ENCODE measurements at places on chromosomes 3 and 15.

DNA sequence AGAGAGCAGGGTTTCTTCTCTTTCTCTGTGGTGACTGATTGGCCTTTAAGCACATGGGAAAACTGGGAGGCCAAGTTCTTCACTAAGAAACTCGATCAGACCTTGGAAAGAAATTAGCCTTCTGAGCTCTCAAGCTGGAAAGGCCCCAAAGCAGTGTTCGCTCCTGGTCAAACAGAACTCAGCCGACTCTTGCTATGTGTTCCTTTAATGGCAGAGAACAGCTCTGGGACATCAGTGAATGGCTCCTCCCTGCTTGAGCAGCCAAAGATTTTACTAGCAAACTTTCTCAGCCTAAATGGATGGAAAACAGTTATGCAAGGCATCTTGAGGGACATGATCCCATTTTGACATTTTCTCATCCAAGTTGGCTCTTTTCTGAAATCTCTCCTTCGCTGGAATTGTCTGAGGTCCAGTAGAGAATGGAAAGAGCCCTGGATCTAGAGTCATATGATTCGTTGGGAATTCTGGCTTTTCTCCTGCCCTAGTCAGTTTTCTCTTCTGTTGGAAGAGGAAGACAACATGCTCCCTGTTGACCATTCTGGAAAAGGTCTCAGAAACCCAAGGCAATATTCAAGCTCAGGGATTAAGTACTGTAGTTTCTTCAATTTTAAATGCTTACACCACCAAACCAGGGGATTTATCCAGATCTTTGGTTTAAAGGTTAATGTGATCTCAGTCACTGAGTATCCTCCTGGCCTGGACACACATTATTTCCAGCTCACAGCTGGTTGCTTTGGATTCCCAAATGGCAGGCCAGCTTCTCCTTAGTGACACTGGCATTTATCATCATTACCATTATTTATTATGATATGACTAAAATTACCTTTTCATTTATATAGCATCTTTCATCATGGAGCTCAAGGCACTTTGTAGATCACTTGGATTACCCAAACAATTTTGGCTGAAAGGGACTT, 319.6 kb downstream of the AGBL1 start:
- no peak for DNase-seq

GRCh38 chr15:31977812-31978661, 52.3 kb upstream of the CHRNA7 start:
- peak; percentile 49 for DNase-seq

GRCh38 chr3:182460303-182460702, 333.0 kb upstream of the ATP11B start:
- no peak for DNase-seq

DNA sequence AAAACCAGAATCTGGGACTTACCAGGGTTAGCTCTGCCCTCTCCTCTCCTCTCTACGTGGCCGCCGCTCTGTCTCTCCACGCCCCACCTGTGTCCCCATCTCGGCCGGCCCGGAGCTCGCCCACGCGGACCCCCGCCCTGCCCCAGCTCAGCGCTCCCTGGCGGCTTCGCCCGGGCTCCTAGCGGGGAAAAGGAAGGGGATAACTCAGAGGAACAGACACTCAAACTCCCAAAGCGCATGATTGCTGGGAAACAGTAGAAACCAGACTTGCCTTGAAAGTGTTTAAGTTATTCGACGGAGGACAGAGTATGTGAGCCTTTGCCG, 5.4 kb downstream of the ISL2 start:
- DNase-seq = no peak

- DNase-seq = no peak
These were observed 117.6 kb upstream of the TBL1XR1 start for GRCh38 chr3:177314897-177315296.

DNA sequence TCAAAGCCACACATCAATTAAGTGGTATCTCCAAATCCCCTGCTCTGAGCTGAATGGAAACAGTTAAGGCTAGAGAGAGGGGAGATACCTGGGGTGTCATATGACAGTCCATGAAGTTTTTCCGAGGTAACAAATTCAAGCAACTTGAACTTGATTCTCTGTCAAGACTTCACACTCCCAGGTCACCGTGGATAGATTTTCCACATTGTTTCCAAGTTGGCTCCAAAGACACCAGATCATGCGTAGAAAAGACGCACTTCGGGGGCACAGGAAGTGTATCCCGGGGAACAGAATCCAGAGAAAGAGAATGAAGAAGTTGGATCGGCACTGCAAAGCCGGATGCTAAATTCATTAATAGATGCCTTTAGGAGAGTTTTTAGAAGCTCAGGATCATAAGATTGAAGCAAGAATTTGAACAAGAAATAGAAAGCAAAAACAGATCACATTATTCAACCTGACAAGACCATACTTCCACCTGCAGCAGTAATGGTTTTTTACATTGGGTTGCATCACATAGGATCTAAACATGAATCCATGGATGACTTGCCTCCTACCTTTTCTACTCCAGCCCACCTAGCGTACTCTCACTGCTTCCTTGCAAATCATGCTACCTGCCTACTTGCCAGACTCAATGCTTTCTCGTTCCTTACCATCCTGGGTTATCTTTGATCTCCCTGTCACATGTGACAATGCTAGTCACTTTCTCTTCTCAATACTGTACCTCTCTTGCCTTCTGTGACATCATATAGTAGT, 253.0 kb upstream of the ADAMTS9 start:
- no peak for DNase-seq

- DNase-seq = peak; percentile 88
These were observed 6.2 kb upstream of the TLR9 start for GRCh38 chr3:52231502-52232278.

DNA sequence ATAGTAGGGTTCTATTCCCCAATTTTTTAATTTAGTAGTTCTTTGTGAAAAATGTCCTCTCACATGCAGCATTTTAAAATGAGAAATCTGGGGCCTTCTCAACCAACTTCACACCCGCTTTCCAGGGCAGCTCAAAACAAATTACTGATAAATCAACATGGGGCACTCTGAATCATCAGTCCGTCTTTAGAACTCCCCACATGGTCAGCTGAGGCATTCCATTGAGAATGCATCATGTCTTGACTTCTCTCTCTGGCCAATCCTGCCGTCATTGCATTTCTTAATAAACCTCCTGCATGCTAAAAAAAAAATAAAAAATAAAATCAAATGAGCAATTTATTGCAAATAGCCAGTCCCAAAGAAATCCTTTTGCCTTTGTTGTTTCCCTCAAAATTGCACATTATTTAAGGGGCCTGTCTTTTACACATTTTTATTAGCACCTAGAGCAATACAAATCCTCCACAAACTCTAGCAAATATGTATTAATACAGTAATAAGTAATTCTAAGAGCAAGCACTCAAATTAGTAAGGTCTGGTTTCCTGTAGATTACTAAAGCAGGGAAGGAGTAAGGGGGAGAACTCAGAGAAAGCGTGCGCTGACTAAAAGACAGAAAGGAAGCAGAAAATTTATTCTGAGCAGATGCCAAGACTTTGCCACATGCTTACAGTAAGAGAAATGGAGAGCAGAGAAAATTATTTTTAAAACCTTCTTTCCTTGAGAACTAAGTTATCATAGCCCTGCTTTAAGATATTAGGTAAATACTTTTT, 175.7 kb downstream of the TNIK start:
- DNase-seq = no peak

DNA sequence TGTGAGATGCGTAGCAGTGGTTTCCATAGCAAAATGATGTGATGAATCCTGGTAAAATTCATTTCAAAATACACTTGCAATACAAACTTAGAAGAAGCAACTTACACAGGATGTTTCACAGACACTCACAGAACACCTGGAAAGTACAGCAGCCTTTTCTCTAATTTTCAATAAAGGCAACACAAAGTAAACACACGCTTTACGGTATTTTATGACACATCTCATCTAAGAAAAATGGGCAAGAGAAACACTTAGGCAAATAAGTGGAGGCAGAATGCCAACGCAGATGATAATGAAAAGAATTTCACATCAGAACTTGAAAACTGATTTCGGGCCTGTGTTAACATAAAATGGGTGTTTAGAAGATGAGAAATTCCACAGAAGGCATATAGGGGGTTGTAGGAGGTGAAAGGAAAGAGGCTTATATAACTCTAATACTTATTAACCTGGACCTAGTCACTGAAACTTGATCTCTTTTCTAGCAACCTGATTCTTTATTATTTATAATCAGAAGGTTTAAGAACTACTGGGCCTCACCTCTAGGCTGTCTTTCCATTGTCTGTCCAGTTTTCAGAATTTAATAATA, 25.6 kb upstream of the MAP3K13 start:
- DNase-seq = no peak

DNA sequence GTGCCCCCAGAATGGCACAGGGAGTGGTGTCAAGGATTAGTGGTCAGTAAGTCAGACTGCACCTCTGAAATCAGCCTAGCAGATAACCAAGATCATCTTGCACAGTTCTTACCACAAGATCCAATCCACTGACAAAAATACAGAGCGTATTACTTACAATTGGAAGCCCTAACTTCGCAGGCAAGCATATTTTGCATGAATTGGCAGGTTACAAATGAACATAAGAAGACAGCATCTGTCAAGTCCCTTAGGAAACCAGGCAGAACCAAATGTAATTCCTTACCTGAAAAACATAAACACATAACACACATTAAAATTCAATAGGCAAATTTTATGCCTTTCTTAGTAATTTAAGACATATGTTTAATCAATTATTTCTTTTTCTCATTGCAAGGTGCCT, 293.4 kb downstream of the MAGI1 start:
- no peak for DNase-seq

GRCh38 chr3:189710620-189711402, 79.6 kb downstream of the TP63 start:
- DNase-seq = no peak

GRCh38 chr15:73082812-73083211, 30.5 kb downstream of the NEO1 start:
- DNase-seq = no peak

DNA sequence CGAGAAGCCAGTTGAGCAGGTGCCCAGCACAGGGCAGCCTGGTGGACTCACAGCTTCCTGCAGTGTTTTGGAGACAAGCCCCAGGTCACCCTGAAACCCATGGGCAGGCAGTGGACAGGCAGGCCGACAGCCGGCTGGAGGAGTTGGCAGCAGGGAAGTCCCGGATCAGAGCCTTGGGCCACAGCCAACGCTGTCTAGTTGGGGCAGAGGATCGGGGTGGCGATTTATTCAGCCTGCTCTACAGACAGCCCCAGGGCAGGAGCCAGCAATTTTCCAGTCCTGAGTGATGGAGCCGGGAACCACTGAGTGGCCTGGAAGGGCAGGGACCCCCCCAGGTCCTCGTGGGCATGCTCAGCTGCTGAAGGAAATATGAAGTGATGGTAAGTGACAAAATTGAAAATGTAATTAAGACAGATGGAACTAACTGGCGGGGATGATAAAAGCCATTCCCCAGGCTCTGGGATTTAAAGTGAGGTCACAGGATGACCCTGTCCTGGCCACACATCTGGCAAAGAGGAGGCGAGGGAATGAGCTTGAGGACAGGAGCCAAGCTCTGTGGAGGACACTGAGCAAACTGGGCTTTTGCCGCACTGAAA, 34.4 kb upstream of the TBC1D21 start:
- DNase-seq = no peak

DNA sequence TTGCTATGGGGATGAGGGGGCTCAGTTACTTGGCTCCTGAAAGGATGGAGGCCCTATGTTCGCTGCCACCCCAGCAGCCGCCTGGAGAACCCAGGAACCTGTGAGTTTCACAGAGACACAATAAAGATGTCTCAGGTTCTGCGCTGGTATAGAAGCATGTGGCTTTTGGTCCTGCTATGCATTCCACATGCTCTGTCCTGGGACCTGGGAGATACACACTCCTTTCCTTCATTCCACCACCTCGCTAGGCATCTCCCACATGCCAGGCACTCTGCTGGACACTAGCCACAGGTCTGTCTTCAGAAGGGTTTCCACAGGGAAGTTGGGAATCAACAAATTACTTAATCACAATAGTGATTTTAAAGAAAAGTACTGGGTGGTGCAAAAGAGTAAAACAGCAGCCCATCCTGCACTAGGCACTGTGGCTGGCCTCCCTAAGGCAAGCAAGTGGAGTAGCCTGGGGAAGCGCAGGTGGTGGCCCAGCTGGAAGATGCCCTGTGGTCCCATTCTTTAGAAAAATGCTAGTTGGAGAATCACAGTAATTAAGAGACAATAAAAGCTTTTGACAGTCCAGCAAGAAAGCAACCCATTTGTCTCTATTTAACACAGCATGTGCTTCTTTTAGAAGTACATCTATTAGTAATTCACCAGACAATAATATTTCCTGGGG, 408.9 kb upstream of the WNT5A start:
- no peak for DNase-seq

- DNase-seq = no peak
These were observed 996 bp downstream of the HCN4 start for GRCh38 chr15:73367624-73368300.

- DNase-seq = no peak
These were observed 112.4 kb downstream of the ABI3BP start for GRCh38 chr3:100880845-100881244.

DNA sequence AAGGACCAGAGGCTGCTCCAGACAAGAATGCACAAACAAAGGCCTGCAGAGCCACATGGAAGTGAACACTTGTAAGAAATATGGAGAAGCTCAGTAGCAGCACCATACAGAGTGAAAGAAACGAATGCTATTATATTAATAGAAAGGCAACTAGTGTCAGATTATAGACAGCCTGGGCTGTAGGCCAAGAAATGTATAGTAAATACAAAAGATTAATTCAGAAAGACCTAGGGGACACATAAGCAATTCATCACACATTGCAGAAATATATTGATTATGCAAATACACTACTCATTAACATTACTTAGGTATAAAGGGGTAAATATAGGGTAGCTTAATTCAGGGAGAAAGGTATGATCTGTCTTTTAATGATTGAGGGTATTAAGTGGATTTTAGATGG, 69.5 kb upstream of the GUCA1C start:
- DNase-seq = no peak

GRCh38 chr3:21158861-21159542, 592.0 kb downstream of the ZNF385D start:
- no peak for DNase-seq

DNA sequence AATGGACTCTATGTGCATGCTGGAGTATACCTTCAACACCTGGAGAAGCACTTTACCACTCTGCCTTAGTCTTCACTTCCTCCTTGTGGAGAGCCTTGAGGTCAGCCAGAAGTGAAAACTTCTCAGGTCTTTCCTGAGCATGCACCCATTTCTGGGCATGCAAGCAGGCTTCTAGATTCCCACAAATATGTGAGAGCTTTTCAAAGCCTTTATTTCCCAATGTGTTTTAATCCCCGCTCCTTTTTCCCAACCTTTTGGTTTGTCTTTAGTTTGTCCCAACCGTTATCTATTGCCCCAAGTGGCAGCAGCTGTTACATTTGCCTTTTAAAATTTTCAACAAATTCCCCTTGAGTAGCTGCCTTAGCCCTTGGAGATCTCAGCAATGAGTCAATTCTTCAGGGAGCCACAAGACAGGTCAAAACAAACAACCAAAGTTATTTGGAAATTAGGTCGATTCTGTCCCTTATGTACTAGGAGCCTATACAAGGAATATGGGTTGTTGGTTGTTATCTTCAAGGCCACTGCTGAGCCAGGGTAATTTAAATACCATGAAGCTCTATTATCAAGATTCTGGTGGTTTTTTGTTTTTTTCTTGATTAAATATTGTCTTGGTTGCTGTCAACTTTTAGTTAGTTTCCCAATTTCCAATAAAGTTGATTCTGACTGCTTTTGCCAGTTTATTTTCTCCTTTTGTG, 44.4 kb downstream of the LSM3 start:
- no peak for DNase-seq
